ENCODE measurements at places on chromosomes 4 and X.

GRCh38 chrX:50081282-50081889 is 119.4 kb downstream of the AKAP4 start:
- DNase-seq: no peak

GRCh38 chrX:37651921-37652452 is 33.6 kb upstream of the XK start:
- no peak for DNase-seq

- no peak for DNase-seq
These were observed 68.3 kb downstream of the CRMP1 start for GRCh38 chr4:5824635-5825034.

- DNase-seq: no peak
These were observed 47.3 kb upstream of the TLR3 start for GRCh38 chr4:186021461-186022167.

All from stimulated activated CD8-positive, alpha-beta memory T cell treated with anti-CD3 and anti-CD28 coated beads, Interleukin-4, amount 100 ng/mL, for 24 hours (primary cell).